ENCODE measurements at places on chromosomes 12 and 14.
A peak's percentile ranks its signal among the peaks of the same experiment; 100 is the strongest.

DNA sequence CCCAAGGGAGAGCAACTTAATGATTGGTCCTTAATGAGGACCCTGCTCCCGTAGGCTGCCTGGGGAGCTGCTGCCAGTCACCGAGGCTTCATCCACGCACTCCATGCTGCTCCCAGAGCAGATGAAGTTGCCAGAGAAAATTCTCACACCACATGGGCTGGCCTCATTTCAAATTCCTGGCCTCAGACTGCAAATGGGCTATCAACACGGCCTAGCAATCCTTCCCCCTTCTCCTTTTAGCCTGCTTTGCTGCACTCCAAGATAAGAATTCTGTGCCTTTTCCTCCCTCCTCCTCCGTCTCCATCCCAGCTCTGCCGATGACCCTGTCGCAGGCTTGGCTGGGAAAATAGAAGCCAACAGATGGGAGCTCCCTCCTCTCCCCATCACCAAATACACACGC, 10.8 kb upstream of the DGLUCY start:
- DNase-seq, result no peak

GRCh38 chr12:170371-171225, 43.4 kb downstream of the SLC6A12 start:
- DNase-seq, result no peak

- no peak for DNase-seq
Observed at GRCh38 chr12:55934773-55935172, 3.8 kb downstream of the DGKA start.

DNA sequence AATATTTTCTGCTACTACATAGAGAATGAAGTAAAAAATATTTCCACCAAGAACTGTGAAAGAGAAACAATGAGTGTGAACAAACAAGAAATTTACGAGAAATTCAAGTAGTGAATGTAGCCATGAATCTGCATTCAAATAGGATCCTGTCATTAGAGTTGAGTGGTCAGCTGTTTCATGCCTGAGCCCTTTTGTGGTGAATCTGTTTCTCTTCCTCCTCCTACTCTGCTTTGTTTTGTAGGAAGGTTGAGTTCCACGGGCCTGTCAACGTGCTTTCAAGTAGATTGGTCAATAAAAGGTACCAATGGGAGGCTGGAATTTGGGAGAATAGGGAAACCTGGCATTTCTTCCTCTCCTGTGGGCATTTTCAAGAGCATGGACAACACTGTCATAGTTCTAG, 1749.6 kb upstream of the FLRT2 start:
- no peak for DNase-seq

DNA sequence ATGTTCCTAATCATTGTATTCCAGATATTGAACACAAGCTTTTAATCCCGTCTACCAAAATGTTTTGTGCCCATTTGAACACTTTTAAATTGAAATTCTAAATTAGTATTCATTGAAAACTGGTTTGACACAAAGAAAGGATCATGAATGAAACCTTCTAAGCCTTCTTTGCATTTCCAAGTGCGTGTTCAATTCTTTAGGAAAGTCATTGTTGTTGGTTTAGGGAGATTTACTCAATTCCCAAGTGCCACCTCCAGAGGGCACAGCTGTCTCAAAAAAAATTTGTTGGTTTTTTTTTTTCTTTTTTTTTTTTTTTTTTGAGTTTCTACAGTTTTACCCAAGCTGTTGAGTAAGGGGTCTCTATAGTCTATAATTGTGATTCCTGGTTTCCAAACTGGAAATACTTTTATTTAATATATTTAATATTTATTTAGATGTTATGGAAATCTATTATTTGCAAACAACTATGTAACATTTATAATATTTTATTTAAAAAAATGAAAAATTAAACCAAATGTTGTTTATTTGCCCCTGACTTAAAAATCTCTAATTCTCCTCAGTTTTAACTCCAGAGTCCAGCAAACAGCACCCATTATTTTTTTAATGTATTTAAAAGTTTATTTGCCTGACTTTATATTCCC, 79.9 kb downstream of the NEDD1 start:
- DNase-seq, result peak; percentile 68

- DNase-seq, result no peak
Observed at GRCh38 chr12:24918596-24918995, 30.3 kb downstream of the BCAT1 start.

GRCh38 chr12:124695861-124696260, 128.4 kb upstream of the NCOR2 start:
- no peak for DNase-seq

DNA sequence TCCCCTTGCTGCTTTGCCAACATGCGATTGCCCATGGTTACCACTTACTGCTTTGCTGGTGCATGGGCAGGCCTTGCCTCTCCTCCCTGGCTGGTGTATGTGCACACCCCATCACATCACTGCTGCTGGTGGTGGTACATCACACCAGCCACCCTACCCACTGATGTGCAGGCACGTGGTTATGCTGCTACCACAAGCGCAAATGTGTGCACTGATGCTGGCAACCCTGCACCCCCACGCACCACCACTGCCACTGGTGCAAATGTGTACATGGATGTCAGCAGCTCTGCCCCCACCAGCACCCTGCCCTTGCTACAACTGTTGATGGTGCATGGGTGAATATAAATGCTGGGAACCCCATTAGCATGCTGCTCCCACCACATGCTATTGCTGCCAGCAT, 261.7 kb downstream of the AEBP2 start:
- DNase-seq, result no peak

GRCh38 chr12:70982991-70983390, 62.5 kb upstream of the PTPRR start:
- DNase-seq, result no peak

- no peak for DNase-seq
Observed at GRCh38 chr14:43360239-43360638, 1146.8 kb downstream of the FSCB start.

DNA sequence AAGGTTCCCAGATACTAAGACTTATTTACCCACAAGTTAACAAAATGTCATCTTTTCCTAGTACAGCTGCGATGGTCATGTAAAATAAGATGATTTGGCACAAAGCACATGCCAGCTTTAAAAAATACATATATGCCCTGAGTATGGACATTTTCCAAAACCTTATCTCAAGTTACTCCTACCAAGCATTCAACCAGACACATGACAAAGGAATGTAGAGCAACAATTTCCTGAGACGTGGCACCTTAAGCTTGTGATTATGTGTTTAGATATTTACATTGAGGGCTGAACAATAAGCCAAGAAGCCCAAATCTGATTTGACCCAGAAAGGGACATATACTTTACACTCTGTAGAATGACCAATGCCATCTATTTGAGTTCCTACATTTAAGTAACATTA, 24.5 kb upstream of the OVCH1 start:
- no peak for DNase-seq

GRCh38 chr12:107033758-107034739, 47.1 kb upstream of the MTERF2 start:
- no peak for DNase-seq

- no peak for DNase-seq
Observed at GRCh38 chr14:71438684-71439083, 493.5 kb upstream of the RGS6 start.

DNA sequence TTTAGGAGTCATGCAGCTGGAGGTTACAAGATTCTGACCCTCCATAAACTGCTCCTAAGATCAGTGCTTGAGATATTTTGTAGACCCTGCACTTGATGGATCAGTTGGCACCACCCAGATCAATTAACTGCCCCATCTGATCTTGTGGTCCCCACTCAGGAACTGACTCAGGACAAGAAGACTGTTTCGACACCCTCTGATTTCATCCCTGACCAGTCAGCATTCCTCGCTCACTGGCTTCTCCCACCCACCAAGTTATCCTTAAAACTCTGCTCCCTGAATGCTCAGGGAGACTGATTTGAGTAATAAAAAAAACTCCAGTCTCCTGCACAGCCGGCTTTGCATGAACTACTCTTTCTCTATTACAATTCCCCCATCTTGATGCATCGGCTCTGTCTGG, 360.2 kb downstream of the GALC start:
- DNase-seq, result no peak

GRCh38 chr14:106803379-106803778, 1277.0 kb downstream of the TMEM121 start:
- no peak for DNase-seq

GRCh38 chr12:127943481-127944210, 323.3 kb upstream of the TMEM132C start:
- DNase-seq, result no peak

GRCh38 chr12:75982979-75983660, 48.5 kb downstream of the PHLDA1 start:
- no peak for DNase-seq

- DNase-seq, result no peak
Observed at GRCh38 chr12:31626270-31626995, 33.1 kb upstream of the ETFBKMT start.

DNA sequence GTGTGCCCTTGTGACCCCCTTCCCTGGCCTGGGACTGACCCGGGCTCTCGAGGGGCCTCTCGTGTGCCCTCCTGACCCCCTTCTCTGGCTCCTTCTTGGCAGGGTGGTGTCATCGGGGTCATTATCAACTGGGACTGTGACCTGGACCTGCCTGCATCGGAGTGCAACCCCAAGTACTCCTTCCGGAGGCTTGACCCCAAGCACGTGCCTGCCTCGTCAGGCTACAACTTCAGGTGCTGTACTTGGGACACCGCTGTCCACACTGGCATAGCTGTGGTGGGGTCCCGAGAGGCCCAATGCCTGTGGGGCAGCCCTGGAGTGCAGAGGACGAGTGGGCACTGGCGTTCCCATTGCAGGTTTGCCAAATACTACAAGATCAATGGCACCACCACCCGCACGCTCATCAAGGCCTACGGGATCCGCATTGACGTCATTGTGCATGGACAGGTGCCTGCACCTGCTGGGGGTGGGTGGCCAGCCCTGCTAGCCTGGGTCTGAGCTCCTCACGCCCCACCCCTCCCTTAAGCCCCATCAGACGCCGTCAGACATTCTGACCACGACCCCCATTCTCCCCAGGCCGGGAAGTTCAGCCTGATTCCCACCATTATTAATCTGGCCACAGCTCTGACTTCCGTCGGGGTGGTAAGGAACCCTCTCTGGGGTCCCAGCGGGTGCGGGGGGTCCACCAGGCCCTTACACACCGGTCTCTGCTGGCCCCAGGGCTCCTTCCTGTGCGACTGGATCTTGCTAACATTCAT, 2.5 kb downstream of the P2RX2 start:
- DNase-seq, result no peak

- DNase-seq, result no peak
Observed at GRCh38 chr14:69519204-69520100, 34.9 kb downstream of the PLEKHD1 start.

DNA sequence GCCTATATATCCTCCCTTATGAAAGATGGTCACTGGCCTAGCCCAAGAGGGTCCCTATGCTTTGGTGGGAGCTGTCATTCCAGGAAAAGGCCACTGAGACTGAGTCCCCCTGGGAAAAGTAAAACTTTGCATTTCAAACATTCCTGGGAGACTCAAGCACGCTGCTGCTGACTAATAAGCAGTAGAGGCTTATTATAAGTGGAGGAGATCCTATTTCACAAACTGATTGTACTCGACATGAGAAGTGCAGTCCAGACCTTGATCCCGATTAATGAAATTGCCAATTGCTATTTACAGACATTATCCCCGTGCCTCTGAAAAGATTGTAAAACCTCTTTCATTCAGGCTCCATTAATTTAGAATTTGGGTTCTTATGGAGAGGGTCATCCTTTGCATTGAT, 96.6 kb downstream of the EMP1 start:
- no peak for DNase-seq

DNA sequence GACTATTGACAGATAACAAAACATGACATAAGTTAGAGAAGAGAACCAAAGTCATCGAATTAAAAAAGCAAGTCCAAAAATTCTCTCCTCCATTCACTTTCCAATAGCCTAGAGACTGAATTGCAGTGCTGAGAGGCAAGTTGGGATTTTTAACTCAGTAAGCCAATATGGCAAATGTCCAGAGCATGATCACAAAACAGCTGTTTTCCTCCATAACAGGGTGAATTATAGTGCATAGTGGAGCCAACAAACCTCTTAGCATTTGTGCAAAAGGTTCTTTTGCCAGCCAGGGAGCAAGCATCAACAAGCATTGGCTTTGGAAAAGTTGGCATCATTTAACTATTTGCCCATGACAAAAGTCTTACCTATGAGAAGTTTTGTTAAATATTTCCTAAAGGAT, 458.8 kb upstream of the NOVA1 start:
- DNase-seq, result no peak

- no peak for DNase-seq
Observed at GRCh38 chr14:69133206-69134125, 19.5 kb downstream of the DCAF5 start.

DNA sequence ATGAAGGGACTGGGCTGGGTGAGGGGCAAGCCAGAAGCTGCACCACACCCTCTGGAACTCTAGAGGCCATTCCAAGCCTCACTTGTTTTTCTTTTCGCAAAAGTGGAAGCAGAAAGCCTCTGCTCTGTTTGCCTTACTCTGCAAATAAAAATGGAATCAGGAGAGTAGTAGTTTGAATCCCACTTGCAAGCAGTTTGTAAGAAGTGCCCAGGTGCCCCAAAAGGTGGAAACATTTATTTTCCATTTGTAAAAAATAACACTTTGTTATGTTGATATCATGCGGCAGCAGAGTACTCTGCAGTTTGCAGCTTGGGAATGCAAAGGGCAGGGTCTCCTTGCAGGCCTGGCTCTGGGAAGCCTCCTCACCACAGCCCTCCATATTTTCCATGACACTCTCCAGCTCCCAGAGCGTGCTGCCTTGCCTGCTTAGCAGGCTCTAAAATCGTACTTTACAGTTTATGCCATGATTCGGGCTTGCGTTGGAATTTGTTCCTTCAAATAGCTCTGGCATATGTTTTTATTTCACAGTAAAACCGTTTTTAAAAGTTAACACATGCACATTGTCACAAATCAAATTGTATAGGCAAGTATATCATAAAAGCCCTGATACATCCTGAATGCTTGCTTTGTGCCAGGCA, 20.0 kb downstream of the TUNAR start:
- no peak for DNase-seq

GRCh38 chr12:19186722-19187661, 57.5 kb downstream of the PLEKHA5 start:
- DNase-seq, result no peak

DNA sequence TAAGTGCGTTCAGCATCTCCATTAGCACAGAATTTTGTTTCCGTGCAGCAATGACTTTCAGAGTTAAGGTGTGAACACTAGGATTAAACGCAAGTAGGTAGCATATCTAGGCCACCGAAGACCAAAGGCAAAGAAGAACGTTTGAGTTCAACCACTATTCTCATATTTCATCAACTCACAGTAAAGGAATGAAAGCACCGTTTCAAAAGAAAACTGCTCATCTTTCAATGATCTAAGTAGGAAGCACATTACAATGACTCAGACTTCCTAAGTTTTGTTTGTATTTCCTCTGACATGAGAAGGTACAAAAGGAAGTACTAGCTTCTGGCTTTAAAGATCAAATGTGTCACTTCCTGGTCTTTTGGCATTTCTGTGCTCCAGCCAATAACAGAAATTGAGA, 57.6 kb downstream of the ACADS start:
- DNase-seq, result no peak

DNA sequence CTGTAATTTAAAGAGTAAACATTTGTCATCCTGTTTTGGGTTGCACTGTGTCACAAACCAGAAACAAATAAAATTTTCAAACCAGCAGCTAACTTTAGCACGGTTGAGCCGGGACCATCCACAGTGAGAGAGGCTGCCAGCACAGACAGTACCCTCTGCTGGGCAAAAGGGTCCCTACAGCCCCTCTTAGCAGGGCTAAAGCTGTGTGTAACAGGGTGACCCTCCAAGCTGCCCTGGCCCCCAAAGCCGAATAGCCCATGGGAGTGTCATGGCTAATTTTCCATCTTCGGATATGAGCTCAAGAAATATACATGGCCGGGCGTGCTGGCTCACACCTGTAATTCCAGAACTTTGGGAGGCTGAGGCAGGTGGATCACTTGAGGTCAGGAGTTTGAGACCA, 157.1 kb upstream of the GRIN2B start:
- DNase-seq, result no peak
